Activated T-helper 1 cell treated with anti-CD3 and anti-CD28 coated beads, Interleukin-2, amount 50 U/mL, for 16 hours (primary cell): ENCODE measurements at places on chromosomes 1 and 21.

- DNase-seq = no peak
Observed at GRCh38 chr21:28220680-28221079, 772.0 kb downstream of the LTN1 start.

GRCh38 chr1:76881762-76882161 is 14.5 kb downstream of the ST6GALNAC5 start:
- no peak for DNase-seq

GRCh38 chr21:37392441-37392840 is 25.9 kb downstream of the DYRK1A start:
- no peak for DNase-seq

DNA sequence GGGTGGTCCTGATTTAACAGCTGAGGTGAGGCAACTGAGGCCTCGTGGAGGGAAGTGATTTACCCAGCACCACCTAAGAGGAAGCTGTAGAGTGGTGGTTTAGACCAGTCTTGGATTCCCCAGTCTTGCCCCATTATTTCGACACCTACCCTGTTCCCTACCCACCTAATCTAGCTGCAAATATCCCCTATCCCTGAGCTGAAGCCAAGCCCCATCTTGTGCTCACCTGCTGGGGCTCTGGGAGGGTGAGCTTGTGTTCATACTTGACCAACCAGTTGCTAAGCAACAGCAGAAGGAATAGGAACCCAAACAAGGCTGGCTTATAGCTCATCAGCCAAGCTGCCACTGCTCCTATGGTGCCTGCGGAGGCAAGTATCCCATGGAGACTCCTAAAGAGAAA is 2.0 kb downstream of the TEX46 start:
- no peak for DNase-seq

DNA sequence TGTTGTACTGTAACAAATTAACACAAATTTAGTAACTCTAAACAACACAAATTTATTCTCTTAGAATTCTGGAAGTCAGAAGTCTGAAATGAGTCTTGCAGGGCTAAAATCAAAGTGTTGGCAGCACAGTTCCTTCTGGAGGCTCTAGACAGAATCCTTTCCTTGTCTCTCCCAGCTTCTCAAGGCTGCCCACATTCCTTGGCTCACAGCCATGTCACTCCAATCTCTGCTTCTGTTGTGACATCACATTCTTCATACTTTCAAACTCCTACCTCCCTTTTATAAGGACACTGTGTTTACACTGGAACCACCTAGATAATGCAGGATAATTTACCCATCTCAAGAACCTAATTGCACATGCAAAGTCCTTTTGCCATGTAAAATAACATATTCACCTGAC is 225.0 kb upstream of the PRMT6 start:
- DNase-seq = no peak

DNA sequence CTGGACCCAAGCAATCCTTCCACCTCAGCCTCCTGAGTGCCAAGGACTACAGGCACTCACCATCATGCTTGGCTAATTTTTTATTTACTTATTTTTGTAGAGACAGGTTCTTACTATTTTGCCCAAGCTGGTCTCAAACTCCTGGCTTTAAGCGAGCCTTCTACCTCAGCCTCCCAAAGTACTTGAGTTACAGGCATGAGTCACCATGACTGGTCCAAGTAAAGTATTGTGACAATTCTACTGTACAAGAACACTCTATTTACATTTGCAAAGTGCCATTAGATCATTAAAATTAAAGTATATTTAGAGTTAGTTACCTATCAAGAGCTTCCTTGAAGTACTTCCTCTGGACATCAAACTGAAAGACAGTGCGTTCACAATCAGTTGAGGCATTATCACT is 44.8 kb downstream of the NRDC start:
- no peak for DNase-seq

DNA sequence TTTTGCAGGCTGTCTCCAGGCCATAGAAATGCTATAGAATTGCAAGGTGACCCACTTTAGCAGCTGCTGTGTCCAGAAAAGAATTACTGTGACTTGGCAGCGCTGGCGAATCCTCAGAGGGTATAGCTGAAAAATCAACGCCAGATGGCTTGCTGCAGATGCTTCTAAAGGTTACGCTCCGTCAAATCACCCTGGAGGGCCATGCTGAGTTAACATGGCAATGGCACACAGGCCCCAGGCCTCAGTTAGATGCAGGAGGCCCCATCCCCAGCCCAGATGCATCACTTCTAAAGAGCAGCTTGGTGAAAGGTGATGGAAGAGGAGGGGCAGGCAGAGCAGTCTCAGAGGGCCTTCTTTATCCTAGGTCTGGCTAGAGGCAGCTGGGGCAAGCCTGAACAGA is 18.0 kb downstream of the KIAA1614 start:
- DNase-seq = no peak

DNA sequence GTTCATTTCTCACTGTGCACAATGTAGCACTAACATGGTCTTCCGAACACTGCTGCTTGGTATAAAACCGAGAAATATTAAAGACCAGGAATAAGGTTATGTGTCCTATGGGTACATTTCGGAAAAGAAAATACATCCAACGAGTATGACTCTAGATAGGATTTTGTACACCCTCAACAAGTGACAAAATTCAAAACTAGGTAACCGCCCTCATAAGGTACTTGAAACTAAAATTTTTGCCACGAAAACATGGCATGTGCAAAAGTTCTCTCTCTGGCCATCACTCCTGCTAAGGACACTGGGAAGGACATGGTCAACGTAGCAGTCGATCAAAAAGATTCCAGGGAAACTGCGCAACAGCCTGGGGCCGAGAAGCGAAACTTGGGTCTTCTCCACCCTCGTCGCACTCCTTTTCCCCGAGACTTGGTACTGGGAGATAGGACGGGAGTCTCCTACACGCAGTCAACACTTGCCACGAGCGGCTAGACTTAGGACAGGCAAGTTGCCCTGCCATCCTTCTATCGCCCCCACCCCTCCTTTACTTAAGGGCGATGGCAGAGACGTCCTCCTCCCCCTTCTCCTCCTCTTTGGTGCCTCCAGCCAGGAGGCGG is 338 bp upstream of the TOR1AIP1 start:
- DNase-seq = no peak

DNA sequence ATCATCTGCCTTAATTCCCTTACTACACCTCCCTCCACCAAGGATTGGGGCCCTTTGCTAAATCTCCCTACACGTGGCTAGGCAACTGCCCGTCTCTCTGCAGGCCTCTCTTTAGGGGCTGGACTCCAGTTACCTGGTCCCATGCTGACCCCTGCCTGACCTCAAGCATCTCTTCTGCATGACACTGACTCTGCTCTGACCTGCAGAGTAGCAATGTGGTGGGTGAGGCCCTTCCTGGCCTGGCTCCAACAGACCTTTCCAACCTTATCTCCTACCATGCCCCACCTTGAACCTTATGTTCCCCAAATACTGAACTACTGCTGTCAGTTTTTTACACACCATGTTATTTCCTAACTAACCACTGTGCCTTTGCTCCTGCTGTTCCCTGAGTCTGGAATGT is 45.9 kb upstream of the EPS15 start:
- DNase-seq = no peak

- DNase-seq = peak; percentile 92
Observed at GRCh38 chr21:39349211-39350093, 564 bp upstream of the HMGN1 start.

GRCh38 chr21:30502041-30502440 is at the start of gene KRTAP19-5:
TSS of gene KRTAP19-5 (minus strand) at chr21:30502141. CDS start at chr21:30502090, 51 bp downstream.
- DNase-seq = no peak
